ENCODE measurements at places on chromosomes 6 and 20. TPM values are rescaled to one million over a fixed set of nuclear protein-coding genes. Genes with fewer than 3 reads are reported as not detected.

SRMS gene
- not detected for total RNA-seq

CFB gene
- total RNA-seq, result 28.8 TPM

SOX18 gene
- not detected for total RNA-seq

PRND gene
- total RNA-seq, result 0.30 TPM

LST1 gene
- total RNA-seq, result not detected

HRH3 gene
- total RNA-seq, result not detected

OTOR gene
- total RNA-seq, result not detected

OR2J3 gene
- not detected for total RNA-seq

TBX18 gene
- 3.6 TPM for total RNA-seq

PLEKHG1 gene
- 0.30 TPM for total RNA-seq

RSPO3 gene
- total RNA-seq, result 1.2 TPM

BPIFA1 gene
- total RNA-seq, result not detected

EDN3 gene
- total RNA-seq, result not detected

SIM1 gene
- not detected for total RNA-seq

TMX4 gene
- 39.8 TPM for total RNA-seq

HSPA12B gene
- total RNA-seq, result not detected

TRPC4AP gene
- 95.9 TPM for total RNA-seq

LSM2 gene
- total RNA-seq, result 18.4 TPM

XKR7 gene
- not detected for total RNA-seq

NKX2-2 gene
- not detected for total RNA-seq

CGA gene
- total RNA-seq, result not detected

LTB gene
- not detected for total RNA-seq

ENPP3 gene
- total RNA-seq, result not detected

BPIFB2 gene
- total RNA-seq, result not detected

ZNF217 gene
- total RNA-seq, result 17.2 TPM

SEMG2 gene
- total RNA-seq, result not detected

C6orf132 gene
- 2.5 TPM for total RNA-seq

RAET1G gene
- total RNA-seq, result 1.8 TPM

ZNF341 gene
- total RNA-seq, result 1.6 TPM

PRDM13 gene
- total RNA-seq, result not detected

ADIG gene
- total RNA-seq, result not detected

DLL1 gene
- under 0.01 TPM for total RNA-seq

CENPB gene
- total RNA-seq, result 64.7 TPM

GSTA3 gene
- total RNA-seq, result not detected

ANGPT4 gene
- not detected for total RNA-seq

BCAS1 gene
- not detected for total RNA-seq

COL21A1 gene
- total RNA-seq, result 0.30 TPM

CAPN11 gene
- not detected for total RNA-seq

CCND3 gene
- 8.6 TPM for total RNA-seq

FABP7 gene
- total RNA-seq, result not detected

HSPA1B gene
- 117 TPM for total RNA-seq

LKAAEAR1 gene
- not detected for total RNA-seq

FHL5 gene
- total RNA-seq, result not detected

HLA-DPA1 gene
- not detected for total RNA-seq

SNAP25 gene
- total RNA-seq, result 5.6 TPM

ROS1 gene
- 0.30 TPM for total RNA-seq

CNBD2 gene
- total RNA-seq, result 1.2 TPM

GNRH2 gene
- total RNA-seq, result 0.59 TPM

COX4I2 gene
- not detected for total RNA-seq

CST5 gene
- not detected for total RNA-seq

VEGFA gene
- 390 TPM for total RNA-seq

TRIM15 gene
- total RNA-seq, result not detected

SLX4IP gene
- 3.5 TPM for total RNA-seq
